ENCODE measurements at places on chromosomes 1 and 21.

DNA sequence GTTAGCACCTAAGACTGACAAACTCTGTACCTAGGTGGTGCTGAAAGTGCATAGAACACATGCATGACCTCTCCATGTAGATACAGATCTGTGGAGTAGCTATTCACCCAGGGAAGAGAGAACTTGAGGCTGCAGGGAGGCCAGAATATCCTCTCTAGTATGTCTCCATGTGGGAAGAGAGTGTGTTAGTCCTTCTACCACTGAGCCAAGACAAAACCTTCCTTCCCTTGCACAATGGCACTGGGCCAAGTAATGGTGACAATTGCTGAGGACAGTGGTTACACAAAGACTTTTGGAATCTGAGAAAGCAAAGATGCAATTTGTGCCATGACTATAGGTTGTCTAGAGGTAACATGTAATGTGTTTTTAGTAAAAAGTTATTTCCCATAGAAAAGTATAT, 52.3 kb downstream of the C1orf198 start:
- DNase-seq: no peak

GRCh38 chr1:32972814-32973428, 8.3 kb upstream of the RNF19B start:
- DNase-seq: peak; percentile 74

DNA sequence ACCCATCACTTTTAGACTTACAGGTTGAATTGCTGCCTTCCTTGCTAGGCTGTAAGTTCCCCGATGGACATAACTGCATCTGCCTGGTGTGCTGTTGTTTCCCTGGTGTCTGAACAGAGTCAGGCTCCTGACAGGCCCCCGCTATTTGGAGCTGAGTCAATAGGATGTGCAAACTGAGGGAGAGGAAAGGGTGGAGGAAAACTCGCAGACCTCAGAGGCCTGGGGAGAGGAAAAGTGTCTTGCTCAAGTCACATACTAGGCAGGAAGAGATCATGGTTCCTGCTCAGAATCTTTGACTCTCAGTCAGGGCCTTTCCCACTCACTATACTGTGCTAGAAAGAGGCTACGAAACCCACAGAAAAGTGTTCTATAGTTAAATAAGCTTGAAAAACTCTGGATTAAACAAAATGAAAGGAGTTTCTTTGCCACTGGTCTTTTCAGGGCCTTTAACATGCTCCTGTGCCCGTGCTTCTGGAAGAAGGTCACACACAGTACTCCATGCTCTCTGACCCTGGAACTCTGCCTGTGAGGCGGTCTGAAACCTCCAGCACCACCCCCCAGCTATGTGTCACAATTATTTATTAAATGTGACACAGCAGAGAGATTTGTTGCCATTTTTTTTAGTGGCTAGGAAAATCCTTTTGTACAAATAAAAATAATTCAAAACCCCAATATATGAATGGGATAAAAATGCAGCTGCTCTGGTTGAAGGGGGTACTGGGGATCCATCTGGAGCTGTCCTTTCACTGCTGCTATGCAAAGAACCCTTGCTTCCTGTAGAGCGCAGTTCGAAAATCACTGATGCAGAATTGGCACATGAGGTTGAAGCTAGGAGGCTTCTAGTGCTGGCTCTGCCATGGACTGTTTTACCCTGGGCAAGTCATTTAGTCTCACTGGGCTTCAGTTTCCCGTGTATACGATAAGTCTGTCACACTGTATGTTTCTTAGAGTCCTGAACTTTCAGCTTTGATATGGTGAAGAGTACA, 20.1 kb upstream of the CDCP2 start:
- no peak for DNase-seq

DNA sequence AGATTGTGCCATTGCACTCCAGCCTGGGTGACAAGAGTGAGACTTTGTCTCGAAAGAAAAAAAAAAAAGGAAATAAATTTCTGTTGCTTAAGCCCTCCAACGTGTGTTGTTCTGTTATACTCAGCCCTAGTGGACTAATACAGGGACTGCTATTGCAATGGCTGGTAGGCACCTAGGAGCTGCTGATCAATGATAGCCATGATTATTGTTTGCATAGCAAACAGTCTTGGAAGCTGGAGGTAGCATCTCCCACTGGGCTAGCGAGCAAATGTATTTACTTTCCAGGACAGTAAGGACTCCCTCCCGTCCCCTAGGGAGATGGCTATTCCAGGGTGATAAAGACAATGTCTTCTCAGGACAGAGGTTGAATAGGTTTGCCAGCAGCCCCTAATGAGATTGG, 13.5 kb upstream of the TNFRSF8 start:
- DNase-seq: no peak

- DNase-seq: peak; percentile 63
Measured at GRCh38 chr1:9362488-9362887, 69.8 kb downstream of the SPSB1 start.

DNA sequence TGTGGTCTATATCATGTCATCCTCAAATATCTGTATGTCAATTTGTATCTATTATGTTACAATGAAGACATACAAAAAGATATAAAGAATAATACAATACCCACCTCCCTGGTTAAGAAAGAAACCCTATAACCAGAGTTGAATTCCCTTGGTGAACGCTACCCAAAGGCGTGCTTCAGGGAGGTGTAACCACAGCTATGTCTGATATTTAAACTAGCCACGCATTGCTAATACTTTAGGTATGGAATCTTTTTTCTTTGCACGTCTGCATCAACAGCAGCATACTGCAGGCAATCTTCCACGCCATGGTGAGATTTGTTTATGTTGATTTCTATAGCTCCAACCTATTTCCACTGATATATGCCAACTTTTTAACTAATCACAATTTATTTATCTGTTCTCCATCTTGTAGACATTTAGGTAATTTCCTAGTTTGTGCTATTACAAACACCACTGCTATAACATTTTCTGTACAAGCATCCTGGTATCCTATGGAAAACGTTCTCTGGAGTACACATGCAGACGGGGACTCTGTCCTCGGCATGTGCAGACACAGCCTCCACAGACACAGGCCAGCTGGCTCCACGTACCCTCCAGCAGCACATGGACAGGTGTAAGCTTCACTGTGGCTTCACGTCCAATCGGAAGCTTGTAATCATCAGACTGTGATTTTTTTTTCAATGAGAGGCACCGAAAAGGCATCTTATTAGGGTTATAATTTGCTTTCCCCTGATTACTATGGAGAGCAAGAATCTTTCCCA, 58.5 kb downstream of the HSF2BP start:
- no peak for DNase-seq

- DNase-seq: no peak
Measured at GRCh38 chr1:42962641-42963377, 4.1 kb upstream of the SLC2A1 start.

DNA sequence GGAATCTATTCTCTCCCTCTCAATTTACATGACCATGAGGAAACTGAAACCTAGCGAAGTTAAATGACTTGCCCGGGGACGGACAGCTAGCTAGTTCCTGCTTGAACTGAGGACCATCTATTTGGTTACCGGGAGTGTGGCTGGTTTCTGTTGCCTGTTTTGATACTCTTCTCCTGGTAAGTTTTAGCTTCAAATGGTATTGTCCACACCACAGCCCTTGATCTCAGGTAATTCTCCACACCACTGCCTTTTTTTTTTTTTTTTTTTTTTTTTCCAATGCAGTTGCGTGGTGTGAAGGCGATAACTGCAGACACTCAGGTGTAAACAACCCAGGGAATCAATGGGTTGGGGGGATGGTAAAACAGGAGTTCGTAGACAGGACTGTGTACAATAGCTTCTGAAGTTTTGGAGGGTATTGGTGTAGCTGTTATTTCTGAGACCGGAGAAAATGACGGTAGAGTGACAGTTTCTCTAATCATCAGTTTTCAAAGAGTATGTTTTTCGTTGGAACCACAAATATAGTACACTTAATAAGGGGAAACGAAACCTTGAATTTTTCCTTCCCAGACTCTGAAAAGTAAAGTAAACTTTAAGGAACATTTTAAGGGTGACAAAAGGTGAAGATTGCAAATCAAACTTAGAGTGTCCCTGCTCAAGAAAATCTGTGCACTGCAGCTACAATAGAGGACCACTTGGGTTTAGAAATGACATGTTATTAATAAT, 125.3 kb upstream of the CACYBP start:
- no peak for DNase-seq

DNA sequence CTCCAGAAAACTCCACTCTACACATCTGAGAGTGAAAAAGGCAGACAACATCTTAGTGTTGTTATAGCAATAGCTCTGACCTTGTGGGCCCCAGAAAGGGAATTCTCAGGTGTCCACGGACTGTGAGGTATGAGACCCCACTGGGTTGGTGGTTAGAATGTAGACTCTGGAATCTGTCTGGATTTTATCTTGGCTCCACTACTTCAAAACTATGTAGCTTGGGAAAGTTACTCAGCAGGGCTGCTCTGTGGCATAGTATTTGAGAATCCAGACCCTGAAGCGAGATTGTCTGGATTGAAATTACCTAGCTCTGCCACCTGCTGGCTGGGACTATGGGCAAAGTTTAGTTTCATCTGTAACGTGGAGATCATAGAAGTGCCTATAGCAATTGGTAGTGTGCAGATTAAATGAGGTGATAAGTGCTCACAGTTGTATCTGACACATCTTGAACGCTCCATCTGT, 25.8 kb downstream of the PRDM2 start:
- no peak for DNase-seq

DNA sequence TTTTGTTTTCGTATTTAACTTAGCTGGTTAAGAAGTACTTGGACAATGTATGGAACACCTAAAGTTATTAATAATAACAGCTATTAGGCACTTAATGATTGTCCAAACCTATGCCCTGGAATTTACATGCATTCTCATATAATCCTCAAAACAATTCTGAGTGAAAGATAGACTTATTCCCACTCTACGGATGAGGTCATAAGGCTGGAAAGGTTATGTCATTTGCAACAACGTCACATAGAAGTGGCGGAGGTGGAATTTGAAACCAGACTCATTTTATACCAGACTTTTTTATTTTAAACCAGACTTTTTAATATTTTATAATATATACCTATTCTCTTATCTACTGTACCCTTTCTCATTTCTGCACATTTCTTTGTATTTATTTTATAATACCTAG, 8.4 kb downstream of the LRRC8D start:
- no peak for DNase-seq

DNA sequence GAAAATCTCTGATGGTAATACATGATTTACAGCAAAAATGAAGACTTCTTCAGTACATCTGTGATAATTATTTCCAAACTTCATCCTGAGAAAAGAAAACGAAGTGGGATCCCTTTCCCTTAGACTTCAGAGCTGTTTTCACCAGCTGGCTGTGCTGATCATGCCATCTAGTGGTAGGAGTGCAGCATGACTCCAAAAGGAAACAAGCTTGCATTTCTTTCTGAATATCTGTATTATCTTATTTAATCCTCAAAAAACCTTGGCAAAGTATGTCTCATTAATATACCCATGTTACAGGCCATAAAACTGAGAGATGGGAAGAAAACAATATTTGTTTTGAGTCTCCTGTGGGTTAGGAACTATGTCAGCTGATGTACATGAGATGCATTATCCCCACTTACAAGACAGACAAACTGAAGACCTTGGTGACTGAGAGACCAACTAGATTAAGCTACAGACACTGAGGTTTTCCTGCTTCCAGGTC, 9.8 kb upstream of the GJA8 start:
- no peak for DNase-seq

DNA sequence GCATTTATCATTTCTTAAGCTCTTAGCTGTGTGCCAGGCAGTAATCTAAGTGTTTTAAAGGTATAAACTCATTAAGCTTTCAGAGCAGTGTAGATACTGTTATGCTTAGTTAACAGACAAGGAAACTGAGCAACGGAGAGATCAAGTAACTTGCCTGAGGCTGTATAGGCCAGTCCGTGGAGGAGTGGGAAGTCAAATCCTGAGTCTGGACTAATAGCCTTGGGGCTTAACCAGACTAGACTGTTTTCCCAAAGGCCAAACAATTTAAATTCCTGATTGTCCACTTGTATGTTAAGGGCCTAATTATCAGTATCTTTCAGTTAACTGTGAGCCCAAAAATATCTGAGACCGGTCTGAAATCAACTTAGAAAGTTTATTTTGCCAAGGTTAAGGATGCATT, 2.6 kb downstream of the IFNAR1 start:
- DNase-seq: no peak

DNA sequence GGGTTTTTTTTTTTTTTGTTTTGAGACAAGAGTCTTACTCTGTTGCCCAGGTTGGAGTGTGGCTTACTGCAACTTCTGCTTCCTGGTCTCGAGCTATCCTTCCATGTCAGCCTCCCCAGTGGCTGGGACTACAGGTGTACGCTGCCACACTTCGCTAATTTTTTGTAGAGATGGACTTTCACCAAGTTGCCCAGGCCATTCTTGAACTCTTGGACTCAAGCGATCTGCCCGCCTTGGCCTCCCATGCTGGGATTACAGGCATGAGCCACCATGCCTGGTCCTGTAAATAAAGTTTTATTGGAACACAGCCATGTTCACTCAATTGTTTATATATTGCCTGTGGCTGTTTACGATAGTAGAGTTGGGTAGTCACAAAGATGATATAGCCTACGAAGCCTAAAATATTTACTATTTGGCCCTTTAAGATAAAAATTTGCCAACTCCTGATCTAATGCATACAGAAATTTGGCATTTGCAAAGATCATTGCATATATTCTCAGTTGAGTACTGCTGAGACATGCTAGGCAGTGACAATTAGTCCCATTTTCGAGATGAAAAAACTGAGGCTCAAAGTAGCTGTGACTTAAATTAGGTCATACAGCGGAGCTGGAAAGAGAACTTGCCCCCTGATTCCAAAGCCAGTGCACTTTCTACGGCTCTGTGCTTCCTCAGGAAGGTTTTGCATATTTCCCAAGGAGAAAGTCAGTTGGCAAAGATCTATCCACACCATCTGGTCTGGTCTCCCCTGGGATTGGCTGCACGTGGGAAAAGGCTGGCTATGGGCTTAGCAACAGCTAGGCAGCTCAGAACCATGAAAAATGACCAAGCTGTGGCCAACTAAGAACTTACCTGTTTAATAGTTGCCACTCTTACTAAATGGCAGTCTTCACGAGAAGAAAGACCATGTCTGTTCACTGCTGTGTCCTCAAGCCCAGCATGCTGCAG, 19.4 kb downstream of the MECR start:
- peak; percentile 43 for DNase-seq

DNA sequence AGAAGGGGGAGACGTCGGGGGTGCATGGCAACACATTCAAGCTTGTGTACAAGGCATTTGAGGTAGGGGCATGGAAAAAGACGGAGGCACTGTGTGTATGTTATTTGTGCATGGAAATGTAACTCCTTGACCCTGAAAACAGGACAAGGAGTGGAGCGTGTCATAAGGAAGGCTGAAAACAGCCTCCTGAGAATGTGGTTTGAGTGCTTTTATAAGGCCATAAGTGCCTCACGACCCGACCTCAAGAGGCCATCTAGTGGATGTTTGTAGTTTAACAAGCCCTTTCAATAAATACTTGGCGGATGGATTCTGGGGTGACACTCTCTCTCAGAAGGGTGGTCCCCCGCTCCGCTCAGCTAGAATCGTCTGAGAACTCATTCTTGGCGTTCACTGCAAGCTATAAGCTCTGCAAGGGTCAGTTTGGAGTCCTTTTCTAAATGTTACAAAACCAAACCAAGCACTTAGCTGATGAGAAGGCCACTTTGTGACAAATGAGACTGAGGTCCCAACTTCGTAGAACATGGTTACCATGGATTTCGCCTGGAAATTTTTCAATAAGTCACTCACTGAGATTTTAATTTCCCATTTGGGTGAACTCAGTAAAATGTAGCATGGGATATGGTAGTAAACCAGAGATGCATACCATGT, 38.8 kb upstream of the CLCA4 start:
- DNase-seq: no peak
